ENCODE measurements at places on chromosomes 6 and 20.

DNA sequence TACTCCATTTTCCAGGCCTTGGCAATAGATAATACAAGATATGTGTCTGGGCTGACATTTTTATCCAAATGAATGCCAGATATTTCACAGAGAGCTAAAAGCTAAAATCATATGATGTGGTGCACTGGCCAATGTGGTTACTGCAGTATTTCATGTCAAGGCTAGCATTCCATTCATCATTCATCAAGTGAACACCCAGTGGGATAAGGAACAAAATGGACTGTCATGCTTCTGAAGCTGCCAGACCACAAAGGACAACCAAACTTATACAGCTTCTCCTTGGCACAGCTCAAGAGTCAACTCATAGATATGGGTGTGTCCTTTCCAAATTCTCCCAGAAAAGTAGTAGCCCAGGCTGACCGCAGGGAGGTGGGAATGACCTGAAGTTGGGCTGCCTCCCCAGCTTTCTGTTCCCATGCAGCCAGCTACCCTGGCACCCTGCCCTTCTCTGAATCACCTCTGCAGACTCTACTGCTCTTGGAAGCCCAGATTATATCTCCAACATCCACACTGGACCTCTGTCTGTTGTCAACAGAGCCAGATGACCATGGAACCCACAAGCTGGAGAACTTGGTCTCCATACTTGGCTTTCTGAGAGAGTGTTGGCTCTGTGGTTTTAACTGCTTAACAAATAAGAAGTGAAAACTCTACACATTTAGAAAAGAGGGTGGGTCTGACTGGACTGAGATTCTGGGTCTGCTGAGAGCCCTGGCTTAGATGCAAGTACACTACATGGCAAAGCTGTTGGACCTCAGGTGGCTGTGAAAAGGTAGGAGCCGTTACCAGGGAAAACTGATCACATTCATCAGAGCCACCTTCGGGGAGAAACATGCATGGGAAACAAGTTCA lies 122.8 kb downstream of the ALDH8A1 start:
- no peak for DNase-seq

- DNase-seq = no peak
Measured at GRCh38 chr6:118168421-118168820, 261.4 kb downstream of the SLC35F1 start.

DNA sequence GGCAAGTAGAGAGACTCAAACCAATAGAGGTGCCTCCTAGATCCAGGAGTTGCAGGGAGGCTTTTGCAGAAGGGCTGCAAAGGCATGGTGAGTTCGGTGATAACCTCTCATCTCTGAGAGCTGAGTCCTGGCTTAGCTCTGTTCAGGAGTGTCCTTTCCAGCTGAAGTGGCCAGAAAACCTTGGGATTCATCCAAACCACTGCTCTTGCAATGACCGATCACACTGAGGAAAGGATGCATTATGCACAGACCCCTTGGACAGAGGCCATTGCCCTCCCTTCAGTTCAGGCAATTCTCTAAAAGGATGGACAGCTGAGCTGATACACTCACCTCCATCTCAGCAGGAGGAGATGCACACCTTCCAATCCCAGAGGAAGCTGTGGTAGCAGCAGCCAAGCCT lies 158.8 kb upstream of the ENPP5 start:
- no peak for DNase-seq

GRCh38 chr6:134678436-134678889 lies 271.4 kb downstream of the ALDH8A1 start:
- DNase-seq = no peak

- DNase-seq = no peak
Measured at GRCh38 chr20:8523684-8524083, 391.6 kb downstream of the PLCB1 start.

DNA sequence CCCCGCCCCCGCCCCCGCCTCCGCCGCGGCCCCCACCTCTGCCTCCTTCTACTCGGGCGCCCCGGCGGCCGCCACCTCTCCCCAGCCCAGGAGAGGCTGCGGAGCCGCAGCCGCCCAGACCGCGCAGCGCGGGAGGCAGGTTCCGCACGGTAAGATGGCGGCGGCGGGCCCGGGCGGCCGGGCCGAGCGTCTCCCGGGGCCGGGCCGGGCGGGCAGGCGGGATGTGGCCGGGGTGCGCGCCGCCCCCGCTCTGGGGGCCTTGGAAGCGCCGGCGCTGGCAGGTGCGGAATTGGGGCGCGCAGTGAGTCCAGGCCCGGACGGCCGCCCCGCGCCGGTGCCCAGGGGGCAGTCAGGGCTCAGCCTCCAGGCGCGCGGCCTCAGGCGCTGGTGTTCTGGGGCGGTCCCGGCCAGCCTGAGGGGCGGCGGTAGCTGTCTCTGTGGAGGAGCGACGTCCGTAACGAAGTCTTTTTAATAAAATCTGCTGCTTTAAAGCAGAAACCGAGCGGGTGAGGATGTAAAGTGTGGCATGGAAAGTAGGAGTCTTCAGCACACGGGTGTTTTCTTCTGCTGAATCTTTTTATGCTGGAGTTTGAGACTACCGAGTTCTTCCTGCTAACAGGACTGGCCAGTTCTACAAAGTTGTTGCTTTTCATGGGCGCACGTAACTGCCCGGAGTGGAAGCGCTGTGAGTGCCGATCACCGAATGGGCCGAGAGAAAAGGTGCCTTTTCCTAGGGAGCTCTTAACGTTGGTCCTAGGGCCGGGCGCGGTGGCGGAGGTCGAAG lies at the start of gene GID8:
TSS of gene GID8 (plus strand) at position 43 of the 784 bp plus-strand sequence. CDS start 3,356 bp downstream, outside the sequence.
- DNase-seq = no peak

DNA sequence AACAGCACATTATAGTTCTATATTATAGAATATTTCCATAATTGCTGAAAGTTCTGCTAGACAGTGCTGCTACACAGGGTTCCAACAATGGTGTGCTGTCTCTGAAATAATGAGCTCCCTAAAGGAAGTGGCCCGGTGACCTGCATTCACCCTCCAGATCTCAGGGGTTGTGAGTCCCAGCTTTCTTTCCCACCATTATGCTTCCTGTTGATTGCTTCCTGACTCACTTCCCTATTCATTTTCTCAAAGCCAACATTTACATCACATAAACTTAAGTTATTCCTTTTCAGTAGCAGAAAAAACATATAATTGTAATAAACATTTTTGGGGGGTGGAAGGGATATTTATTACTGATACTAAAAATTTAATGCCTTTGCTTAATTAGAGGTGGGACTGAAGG lies 12.9 kb upstream of the CCN6 start:
- no peak for DNase-seq

DNA sequence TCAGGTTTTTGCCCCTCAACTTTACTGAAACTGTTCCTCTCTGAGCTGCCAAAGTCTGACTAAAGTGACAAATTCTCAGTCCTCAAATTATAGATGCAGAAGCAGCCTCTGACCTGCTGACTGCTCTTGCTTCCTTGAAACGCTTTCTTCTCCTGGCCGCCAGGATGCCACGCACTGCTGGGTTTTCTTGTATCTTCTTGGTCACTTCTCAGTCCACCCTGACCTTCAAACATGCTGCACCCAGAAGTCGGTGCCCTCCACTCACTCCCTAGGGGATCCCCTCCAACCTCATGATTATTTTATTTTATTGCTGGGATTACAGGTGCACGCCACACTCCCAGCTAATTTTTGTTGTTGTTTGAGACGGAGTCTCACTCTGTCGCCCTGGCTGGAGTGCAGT lies 24.7 kb downstream of the SYNJ2 start:
- no peak for DNase-seq

DNA sequence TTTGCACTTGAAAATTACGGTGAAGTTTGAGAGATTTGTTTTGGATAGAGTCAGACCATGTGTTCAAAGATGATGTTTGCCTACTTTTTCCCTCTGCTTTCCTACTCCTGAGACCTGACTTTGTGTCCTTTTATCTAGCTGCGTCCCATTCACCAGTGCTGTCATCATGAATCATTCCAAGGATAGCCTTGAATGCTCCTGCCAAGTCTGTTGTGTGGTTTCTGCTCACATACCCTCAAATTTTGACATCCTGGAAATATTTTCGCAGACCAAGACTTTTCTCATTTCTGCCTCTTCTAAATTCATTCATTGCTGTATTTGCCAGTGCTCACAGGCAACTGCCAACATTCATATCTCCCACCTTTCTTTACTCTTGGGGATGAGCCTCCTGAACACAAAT lies 175.9 kb upstream of the SCGN start:
- DNase-seq = no peak

- DNase-seq = no peak
Measured at GRCh38 chr6:17200395-17200794, 80.8 kb upstream of the RBM24 start.

- DNase-seq = no peak
Measured at GRCh38 chr20:44288252-44288651, 22.8 kb downstream of the FITM2 start.

- no peak for DNase-seq
Measured at GRCh38 chr6:37396571-37397180, 36.3 kb upstream of the CMTR1 start.

DNA sequence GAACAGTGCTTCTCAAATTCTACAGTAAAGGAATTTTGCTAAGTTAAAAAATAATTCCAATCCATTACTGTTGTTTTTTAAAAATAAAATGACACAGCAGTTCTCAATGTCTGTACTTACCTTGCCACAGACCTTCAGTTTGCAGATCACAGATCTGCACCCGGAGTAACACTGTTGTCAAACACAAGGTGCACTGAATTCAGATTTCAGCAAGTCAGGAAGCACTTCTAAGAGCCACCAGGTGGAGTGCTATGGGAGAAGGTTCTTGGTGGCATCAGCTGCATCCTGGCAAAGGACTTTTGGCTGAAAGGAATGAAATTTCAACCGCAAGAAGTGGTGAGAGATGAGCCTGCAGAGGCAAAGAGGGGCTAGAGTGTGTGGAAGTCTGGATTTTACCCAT lies 17.4 kb downstream of the RSPH4A start:
- no peak for DNase-seq

DNA sequence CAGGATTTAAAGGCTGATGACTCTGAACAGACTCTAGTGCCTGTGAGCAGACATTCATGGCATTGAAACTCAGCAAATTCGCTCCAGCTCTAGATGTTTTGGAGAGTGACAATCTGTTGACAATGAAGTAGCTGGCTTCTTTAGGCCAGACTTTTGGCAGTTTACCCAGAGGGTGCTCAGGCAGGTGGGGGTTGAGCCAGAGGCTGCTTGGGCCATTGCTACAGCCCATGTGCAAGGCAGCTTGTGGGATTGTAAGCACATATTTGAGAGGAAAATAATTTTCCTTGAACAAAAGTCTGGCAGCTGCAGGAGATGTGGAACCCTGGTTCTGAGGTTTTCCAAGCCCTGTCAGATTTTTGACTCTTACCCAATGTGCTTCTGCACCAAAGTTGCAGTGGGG lies 311.6 kb downstream of the CDC5L start:
- DNase-seq = no peak

- DNase-seq = no peak
Measured at GRCh38 chr20:2699775-2700413, 7.3 kb downstream of the EBF4 start.

DNA sequence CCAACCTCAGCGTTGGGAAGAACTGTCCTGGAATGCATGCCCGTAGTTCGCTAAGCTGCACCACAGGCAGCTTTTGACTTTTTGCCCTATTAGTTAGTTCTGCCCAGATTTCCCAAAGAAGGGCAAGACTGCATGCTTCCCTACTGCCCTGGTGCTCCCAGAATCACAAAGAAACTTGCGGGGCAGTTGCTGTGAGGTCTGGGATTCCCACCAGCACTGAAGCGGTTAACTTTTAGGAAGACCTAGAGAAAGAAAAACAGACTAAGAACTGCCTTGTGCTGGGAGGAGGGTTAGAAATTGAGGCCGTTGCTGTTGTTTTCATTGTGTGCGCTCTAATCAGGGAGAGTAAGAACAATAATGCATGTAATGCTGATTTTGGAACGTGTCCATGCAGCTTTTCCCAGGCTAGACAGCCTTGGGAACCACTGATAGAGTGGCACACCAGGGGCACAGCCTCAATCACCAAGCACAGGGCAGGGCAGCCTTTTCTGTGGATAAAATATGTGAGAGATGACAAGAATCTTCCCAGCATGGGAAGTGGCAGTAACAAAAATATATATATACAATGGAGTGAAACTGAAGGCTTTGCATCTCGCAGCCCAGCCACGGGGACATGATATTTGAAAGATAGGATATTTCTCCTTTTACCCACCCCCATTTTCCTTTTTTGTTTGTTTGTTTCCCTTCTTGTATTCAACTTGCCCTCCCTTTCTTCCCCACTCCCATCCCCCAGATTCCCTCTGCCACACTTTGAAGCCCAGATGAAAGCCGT lies 137.7 kb upstream of the HEY2 start:
- no peak for DNase-seq

GRCh38 chr20:21272279-21272678 lies 30.9 kb upstream of the XRN2 start:
- DNase-seq = no peak

DNA sequence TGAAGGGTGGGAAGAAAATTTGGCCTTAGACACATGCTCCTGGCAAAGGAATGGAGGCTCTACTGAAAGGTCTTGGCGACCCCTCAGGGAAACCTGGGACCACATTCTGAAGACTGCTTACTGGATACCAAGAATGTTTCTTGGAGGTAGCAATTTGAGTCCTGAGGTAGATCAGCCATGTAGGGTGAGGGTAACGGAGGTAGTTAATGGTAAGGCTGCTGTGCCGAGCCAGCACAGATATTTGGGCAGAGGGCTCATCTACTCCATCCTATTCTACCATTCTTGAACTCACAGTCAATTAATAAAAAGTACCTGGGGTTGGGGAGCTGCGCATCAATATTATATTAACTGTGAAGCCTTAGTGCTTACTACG lies 401 bp upstream of the PHF3 start:
- no peak for DNase-seq

GRCh38 chr6:169806701-169807100 lies 55.3 kb downstream of the ERMARD start:
- DNase-seq = no peak

DNA sequence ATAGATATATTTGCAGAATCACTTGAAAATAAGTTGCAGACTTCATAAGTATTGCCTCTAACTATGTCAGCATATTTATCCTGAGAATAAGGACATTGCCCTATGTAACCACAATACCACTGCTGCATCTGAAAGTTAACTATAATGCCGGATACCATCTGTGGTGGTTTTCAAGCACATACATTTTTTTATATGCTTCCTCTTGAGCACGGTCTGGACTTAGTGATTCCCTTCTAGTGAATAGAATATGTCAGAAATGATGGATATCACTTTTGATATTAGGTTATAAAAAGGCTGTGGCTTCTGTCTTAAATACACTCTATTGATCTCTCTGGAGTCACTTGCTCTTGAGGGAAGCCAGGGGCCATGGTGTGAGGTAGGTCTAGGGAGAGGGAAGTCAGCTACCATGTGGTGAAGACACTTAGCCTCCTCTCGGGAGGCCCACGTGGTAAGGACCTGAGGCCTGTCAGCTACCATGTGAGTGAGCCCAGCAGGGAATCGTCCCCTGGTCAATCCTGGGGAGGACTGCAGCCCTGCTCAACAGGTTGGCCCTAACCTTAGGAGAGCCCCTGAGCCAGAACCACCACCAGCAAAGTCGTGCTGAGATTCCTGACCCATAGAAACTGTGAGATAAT lies 57.5 kb downstream of the CCDC170 start:
- no peak for DNase-seq

GRCh38 chr6:162581988-162582780 lies 145.4 kb downstream of the PRKN start:
- no peak for DNase-seq

Data from esophagus squamous epithelium (tissue), 5 donors.